NCI-H1694 treated with DMSO at 0.1 percent for 48 hours (cell line): ENCODE measurements at places on chromosomes 6 and 20.

- DNase-seq, result no peak
Measured at GRCh38 chr20:57779401-57780003, 69.7 kb upstream of the PMEPA1 start.

DNA sequence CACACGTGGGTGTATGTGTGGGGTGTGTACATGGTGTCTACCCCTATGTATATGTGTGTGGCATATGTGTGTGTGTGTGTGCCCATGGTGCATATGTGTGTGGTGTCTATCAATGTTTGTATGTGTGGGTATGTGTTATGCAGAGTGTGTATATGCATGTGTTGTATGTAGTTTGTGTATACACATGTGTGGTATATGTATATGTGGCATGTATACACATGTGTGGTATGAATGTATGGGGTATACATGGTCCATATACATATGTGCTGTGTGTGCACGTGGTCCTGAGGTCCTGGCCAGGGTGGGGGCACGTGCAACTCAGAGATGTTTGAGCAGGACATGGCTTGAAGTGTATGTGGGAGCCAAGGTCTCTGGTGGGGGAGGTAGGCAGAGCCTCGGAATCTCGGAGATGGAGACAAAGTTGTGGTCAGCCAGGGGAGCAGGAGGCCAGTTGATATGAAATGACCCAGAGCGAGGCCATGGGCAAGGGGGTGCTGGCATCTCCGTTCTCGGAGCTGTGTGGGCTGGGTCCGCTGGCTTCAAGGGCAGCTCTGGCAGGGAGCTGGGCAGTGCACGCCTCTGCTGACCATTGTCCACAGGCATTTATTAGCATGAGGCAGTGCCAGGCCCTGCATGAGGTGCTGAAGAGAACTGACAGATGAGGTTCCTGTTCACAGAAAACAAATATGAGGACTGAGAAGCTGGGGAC is 276.2 kb upstream of the CHD6 start:
- no peak for DNase-seq

DNA sequence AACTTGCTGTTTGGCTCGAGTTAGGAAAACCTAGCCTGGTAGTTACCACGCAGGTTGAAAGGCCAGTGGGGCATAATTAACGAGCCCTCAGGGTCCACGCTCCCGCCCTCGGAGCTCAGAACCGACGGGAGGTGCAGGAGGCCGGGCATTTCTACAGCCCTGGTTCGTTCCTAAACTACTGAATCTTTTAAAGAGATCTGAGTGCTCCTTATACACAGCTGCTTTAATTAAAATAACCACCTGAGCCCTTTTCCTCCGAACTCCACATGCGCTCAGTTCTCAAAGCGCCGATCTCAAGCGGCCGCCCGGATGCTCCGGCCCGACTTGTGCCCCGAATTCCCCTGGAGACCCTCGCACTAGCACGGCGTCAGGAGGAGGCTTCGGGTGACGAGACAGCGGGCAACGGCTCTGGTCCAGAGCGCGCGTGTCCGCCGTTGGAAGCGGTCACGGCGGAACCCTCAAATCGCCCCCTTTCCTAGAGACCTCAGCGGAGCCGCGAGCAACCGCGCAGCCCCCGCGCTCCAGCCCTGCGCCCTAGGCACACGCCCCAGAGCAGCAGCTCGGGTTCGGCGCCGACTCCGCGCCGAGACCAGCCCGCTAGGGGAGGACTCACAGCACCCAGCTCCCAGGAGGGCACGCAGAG is 397 bp downstream of the WDR27 start:
- no peak for DNase-seq

- no peak for DNase-seq
Measured at GRCh38 chr6:18293076-18293904, 29.0 kb upstream of the DEK start.

DNA sequence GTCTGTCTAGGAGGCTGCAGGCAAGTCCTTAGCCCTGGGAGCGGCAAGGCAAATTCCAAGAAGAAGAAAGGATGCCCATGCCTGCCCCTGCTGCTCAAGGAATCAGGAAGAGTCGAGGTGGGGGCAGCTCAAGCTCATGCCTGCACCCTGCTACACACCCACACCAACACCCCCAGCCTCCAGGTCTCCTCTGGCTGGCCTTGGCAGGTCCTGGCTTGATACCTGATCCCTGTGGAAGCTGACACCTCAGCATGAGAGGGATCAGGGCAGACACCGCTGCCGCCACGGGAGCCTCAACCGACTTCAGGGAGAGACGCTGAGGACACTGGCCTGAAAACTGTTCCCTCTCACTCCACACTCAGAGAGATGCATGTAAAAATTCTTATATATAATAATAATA is 35.5 kb upstream of the MAFB start:
- no peak for DNase-seq

DNA sequence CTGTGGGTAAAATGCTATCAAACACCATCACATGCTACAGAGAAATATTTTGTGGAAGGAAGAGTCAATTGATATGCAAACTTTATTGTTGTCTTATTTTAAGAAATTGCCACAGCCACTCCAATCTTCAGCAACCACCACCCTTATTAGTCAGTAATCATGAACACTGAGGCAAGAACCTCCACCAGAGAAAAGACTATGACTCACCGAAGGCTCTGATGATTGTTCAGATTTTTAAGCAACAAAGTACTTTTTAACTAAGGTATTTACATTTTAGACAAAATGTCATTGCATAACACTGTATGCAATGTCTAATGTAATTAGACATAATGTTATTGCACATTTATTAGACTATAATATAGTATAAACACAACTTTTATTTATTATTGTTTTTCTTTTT is 26.2 kb upstream of the MMP24 start:
- no peak for DNase-seq
